ENCODE measurements at places on chromosomes 16 and 17.

- no peak for DNase-seq
Measured at GRCh38 chr17:50194140-50194933, 7.1 kb downstream of the COL1A1 start.

GRCh38 chr17:60676758-60677307 lies 818 bp upstream of the BCAS3 start:
- DNase-seq = peak; percentile 5

- no peak for DNase-seq
Measured at GRCh38 chr17:56305007-56305406, 151.7 kb downstream of the ANKFN1 start.

- DNase-seq = no peak
Measured at GRCh38 chr17:62895320-62896301, 70.4 kb upstream of the TANC2 start.

- no peak for DNase-seq
Measured at GRCh38 chr16:53952215-53953208, 248.6 kb downstream of the FTO start.

GRCh38 chr17:53390575-53390974 lies 432.2 kb upstream of the KIF2B start:
- DNase-seq = no peak

DNA sequence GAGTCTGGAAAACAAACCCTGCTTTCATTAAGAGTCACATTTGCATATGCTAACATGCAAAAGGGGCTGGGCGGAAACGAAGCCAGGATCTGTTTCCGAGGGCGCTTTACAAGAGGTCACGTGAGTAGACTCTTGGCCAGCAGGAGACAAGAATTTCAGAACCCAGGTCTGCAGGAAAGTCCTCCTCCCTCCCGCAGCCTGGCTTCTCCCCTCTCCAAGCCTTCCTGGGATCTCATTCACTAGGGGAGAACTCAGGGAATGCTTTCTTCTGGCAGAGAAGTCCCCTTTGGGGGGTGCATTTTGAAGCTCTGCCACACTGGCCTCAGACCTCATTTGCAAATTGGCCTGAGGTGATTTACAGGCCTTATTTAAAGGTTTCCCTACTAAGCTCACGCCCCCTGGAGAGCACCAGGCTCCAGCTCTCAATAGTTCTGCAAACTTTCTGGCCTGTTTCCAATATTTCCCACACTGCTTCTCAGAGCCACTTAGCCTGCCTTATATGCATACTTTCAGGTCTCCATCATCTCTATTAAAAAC lies 57.2 kb upstream of the CACNG5 start:
- peak; percentile 37 for DNase-seq

- no peak for DNase-seq
Measured at GRCh38 chr17:58995247-58995940, 111.3 kb downstream of the TRIM37 start.
